ENCODE measurements at places on chromosomes 3 and 15.

DNA sequence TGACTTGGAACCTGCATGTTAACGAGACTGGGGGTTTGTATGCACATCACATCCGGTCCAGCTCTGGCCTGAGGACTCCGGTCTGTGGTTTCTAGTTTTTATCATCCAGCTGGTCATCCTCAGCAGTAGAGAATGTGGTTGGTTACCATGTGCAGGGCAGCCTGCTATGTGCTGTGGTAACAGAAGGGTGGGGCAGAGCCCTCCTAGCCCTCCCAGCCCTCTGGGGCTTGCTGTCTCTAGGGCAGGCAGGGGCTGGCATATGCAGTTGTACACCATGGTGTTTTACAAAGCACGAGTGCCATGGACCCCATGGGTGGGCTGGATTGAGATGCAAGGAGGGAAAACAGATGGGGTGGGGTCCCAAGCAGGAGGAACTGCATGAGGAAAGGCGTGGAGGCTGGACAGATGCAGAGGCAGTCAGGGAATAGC, 70.2 kb downstream of the APBA2 start:
- no peak for DNase-seq

GRCh38 chr15:86879250-86880229, 799.9 kb downstream of the AGBL1 start:
- DNase-seq = no peak

DNA sequence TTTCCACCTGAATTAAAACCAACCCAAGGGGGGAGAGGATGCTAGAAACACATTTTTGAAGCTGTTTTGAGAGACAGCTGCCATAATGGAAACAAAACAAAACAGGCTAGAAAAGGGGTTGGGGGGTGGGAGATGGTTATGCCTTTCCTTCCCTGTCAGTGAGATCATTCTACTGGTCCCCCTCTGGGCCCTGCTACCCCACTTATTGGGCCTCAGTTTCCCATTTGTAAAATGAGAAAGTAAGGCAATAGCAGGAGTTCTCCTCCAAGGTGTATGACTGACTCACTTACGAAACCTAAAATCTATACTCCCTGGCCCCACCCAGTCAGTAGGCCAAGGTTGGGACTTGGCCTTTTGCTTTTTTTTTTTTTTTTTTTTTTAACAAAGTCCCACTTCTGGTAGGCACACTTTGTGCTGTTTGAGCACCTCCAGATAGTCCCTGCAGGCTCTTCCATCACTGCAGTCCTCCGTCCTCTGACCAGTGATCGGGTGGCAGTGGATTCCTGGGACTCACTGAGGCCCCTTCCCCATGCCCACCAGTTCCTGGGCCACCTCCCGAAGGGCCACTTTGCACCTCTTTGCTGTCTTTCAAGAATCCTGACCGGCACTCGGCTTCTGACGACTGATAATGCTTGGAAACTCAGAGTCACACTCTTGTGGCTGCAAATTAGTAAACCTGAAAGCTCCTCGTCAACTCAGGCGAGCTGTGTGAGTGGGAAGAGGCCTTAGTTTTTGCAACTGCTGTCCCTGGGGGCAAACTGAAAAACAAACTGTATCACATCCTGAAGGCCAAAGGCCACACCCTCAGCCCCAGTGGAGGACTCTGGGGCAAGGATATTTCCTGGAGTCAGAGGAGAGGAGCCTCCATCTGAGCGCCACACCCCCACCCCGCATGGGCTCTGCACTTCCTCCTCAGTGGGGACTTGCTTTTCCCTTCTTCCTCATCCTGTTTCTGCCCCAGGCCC, 6.7 kb upstream of the PSTPIP1 start:
- DNase-seq = peak; percentile 33

- no peak for DNase-seq
These were observed 94.0 kb upstream of the LRRN1 start for GRCh38 chr3:3705090-3705775.

GRCh38 chr3:77571971-77572715, 532.2 kb downstream of the ROBO2 start:
- DNase-seq = no peak

GRCh38 chr3:21054064-21054463, 696.9 kb downstream of the ZNF385D start:
- no peak for DNase-seq

DNA sequence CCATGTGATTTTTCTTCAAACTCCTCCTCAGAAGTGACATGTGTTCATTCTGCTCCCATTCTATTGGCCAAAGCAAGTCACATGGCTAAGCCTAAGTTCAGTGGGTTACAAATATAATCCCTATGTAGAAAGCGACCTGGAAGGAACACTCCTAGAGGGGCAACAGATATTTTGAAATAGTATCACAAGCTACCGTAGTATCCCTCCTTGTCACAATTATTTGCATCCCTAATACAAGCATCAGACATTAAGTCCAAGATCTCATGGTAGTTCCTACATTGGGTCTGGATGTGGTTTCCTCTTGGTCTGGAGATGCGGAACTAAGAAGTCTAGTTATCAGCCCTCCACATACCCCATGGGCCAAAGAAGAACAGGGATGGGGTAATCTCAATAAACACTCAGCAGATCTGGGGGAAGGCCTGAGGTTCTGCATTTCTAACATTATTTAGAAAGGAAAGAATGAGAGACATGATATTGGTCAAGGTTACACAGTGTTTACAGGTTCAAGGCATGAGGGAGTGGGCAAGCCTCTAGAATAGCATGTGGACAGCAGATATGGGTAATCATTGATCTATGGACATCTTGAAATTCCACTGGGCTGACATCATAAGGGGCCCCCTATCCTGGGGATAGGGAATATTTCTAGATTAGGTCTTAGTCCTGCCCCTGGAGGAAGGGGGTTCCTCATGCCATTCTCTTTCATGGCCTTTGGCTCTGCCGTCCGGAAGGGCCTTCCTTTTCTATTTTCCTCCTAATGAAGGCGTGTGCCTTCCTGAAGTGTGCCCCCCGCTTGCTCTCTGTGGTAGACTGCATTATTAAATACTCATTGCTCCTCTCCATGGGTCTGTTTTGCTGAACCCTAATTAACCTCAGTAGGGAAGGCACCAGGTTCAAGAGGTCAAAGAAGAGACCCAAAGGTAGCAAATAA, 17.8 kb upstream of the ABHD2 start:
- no peak for DNase-seq

DNA sequence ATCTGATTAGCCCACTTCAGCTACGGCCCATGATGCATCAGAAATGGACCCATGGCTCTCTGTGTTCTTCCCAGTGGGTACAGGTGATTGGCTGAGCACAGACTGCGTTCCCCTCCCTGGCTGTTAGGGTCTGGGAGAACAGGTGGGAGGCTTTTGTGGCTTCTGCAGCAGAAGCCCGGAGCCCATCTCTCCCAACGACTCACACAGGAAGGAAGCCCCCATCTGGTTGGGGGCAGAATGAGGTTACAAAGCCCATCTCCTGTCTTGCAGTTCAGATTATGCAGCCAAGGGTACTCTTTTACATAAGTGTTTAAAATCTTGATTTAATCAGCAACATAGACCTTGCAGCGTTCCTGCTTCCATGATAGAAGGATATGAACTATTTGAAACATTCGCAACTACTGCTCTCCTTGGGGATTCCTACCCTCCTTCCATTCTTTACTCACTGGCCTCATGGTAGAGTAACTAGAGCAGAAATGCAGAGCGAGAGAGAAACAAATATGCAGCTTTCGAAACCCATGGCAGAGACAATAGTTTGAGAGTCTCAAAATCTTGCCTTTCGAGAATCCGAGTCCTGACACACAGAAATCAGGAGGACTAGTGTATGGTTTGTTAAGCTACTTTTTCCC, 291.3 kb downstream of the TLE3 start:
- no peak for DNase-seq

GRCh38 chr3:186374376-186374775, 12.3 kb upstream of the DGKG start:
- DNase-seq = no peak

- DNase-seq = no peak
These were observed 39.5 kb downstream of the HACD3 start for GRCh38 chr15:65569728-65570127.

DNA sequence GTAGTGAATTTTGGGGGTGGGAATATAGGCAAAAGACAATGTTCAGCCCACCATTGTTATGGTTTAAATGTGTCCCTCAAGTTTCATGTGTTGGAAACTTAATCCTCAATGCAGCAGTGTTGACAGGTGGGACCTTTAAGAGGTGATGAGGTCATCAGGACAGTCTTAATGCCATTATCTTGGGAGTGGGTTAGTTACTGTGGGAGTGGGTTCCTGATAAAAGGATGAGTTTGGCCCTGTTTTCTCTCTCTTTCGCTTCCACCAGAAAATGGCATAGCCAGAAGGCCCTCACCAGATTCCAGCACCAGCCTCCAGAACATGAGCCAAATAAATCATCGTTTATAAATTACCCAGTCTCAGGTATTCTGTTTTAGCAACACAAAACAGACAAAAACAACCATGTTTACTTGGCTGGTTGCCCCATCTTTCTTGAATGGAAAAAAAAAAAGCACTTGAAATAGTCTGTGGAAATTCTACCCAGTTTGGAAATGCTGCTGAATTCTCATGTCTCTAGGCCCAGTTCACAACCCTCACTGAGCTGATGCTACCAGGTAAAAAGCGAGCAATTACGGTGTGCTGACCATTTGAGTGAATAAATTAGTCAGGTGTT, 31.0 kb upstream of the MFSD1 start:
- no peak for DNase-seq

DNA sequence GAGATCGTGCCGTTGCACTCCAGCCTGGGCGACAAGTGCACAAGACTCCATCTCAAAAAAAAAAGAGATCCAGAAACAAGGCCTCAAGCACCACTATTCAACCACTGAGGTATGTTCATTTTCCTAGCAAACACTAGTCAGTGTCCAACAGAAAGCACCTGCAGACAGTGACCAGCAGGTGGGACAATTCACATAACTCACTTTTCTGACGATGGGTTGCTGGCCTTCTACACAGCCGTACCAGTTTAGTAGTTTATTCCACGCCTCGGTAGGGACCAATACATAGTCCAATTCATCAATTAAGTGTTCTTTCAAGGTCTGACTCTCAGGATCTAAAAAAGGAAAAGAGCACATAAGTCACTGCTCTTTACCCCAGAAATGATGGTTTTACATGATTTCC, 12.4 kb downstream of the USP4 start:
- no peak for DNase-seq

- no peak for DNase-seq
These were observed 9.6 kb upstream of the FAM107A start for GRCh38 chr3:58586776-58587192.

- no peak for DNase-seq
These were observed 456.1 kb upstream of the GBE1 start for GRCh38 chr3:82217571-82217970.

DNA sequence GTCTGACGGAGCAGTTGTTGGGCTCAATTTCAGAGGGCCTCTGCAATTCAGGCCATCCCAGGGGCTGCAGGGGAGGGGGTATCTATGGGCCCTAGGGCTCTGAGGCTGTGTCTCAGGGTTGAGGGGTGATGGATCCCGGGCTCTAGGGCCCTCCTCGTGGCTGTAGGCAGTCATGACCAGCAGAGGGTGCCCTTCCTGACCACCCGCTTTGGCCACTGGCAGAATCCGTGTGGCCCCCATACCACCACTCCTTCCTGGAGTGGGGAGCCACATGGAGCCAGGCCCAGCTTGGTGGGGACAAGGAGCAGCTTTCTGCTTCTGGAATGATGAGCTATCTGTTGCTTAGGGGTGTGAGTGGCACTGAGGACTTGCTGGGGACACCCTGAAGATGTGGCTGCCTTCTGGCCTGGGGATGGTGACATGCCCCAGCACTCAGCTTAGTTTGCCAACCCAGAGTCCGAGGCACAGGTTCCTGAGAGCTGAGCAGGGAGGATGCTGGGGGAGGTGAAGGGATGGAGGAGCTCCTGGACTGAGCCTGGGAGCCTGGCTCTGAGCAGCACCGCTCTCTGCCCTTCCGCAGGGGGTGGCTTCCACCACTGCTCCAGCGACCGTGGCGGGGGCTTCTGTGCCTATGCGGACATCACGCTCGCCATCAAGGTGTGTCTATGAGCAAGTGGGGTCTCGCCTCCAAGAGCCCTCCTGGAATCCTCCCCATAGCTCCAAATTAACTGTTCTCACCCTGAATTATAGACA, 20.2 kb downstream of the HDAC11 start:
- no peak for DNase-seq

DNA sequence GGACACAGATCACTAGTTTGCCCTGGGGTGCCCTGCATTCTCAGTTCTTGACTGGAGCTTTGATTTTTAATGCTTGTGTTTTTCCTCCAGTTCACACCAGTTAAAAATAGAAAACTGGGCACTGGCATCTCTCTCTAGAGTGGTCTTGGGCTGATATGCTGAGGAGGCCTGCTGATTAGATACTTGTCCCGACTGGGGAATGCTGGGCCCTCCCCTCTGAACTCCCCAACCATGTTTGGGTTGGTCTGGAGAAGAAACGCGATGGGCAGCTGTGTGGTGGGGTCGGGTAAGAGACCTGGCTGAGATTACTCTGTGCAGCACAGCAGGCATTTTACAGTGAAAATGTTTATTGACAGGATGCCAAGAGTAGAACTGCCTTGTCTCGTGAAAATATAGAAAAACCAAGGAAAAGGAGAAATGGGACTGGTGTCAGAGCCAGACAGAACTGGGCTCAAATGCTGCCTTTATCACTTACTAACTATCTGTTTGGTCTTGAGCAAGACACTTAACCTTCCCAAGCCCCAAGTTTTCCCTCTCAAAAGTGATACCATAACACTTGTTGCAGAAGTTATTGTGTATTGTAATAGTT, 1.6 kb upstream of the ACTC1 start:
- no peak for DNase-seq

GRCh38 chr15:57364282-57365007, 11.9 kb upstream of the CGNL1 start:
- no peak for DNase-seq

- no peak for DNase-seq
These were observed 135.7 kb upstream of the IL12A start for GRCh38 chr3:159852821-159853505.

- DNase-seq = no peak
These were observed 19.2 kb upstream of the MFGE8 start for GRCh38 chr15:88932271-88932874.

DNA sequence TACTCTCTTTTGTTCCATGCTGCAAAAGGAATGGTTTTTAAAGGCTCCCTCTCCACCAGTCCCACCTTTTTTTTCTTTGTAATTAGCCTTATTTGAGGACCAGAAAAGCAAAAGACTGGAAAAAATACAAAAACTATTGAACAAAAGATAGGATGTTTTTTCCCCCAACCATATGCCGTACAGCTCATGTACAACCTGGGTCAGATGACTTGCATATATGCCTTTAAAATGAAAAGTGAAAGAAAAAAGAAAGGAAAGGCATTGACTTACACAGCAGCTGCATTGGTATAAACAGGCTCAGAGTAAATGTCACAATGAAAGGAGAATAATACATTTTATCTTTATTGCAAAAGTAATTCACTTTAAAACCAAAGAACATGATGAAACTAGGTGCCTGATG, 69.5 kb upstream of the CMC1 start:
- peak; percentile 48 for DNase-seq
